NCI-H82 (cell line): ENCODE measurements at places on chromosomes 5 and 9.

GRCh38 chr5:128424646-128425045 is 113.4 kb downstream of the FBN2 start:
- no peak for DNase-seq

DNA sequence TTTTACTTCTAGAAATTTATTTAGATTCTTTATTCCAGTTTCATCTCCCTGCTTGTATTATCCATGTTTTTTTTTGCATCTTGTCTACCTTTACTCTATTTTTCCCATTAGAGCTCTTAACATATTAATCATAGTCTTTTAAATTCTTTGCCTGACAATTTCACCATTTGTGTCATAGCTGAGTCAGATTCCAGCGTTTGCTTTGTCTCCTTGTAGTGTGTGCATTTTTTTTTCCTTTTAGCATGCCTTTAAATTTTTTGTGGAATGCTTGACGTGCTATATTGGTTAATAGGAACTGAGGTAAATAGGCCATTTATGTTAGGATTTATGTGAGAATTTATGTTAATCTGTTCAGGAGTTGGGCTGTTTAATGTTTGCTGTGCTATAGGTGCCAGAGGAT is 41.8 kb upstream of the NFIL3 start:
- DNase-seq: no peak

DNA sequence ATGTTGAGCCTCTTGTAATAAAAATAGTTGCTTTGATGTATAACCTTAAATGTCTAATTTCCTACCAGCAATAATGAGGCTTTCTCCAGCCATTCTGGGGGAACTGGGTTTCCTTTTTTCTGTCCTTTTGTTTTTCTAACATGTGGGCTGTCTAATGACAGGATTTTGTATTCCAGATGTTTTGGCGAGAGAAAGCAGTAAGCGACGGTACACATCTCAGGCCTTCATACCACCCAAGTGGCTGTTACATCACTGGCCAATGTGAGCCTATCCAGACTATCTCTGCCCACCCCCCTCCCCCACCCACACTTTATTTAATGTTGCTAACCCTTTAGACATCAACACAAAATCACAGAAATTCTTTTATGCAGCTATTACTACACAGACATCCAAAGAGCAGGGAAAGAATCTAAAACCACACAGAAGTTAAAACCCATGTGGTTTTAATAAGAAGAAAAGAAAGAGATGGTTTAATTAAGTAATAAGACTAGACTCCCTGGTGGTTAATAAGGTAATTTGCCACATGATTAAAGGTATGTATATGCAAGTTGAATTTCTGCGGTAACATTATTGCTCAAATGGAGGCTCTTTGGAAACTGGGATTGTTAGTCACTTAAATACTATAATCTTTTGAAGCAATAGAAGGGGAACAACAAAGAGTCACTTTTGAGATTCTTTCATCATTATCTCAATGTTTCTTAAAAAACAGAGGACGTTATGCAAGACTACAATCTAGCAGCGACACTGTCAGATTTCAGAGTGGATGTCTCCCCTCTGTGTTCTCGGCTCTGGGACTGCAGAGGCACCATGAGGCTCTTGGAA is 365.1 kb downstream of the ENC1 start:
- DNase-seq: no peak

GRCh38 chr5:5421149-5421960 is 1.1 kb upstream of the ICE1 start:
- peak; percentile 34 for DNase-seq

DNA sequence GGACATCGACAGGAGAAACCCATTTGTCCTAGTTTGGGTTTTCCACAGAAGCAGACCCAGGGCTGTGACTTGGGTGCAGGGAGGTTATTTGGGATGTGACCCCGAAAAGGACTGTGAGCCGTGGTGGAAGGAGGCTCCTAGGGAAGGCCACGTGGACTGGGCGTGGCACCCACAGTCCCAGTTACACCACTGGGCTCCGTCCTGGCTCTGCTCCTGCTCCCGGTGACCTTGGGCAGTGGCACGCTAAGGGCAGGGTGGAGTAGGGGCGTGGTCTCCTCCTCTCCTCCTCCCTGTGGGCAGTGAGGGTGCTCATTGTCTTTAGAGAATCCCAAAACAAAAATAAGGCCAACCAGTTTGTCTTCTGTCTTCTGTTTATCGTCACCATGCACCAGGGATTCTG is 190.1 kb downstream of the GADD45G start:
- no peak for DNase-seq

GRCh38 chr5:6786786-6787495 is 73.7 kb downstream of the TENT4A start:
- no peak for DNase-seq

GRCh38 chr9:84484172-84484571 is 143.6 kb upstream of the SLC28A3 start:
- no peak for DNase-seq

DNA sequence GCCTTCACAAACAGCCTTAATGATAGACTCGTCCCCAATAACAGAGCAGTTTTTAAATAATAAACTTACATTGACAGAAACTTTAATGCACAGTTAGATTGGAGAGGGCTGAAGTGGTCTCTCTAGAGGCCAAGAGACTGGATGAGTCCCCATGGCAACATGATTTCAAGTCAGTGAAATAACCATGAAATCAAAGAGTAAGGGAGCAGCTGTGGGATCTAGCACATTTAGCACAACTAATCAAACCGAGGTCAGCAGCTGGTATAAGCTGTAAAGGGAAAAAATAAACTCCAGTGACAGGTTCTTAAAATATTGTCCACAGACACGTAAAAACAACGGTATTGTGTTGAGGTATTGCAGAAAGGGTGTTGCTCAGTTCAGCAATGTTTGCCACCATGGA is 916.6 kb downstream of the DNAH5 start:
- no peak for DNase-seq

GRCh38 chr9:105405514-105406131 is 42.2 kb upstream of the FSD1L start:
- peak; percentile 97 for DNase-seq

DNA sequence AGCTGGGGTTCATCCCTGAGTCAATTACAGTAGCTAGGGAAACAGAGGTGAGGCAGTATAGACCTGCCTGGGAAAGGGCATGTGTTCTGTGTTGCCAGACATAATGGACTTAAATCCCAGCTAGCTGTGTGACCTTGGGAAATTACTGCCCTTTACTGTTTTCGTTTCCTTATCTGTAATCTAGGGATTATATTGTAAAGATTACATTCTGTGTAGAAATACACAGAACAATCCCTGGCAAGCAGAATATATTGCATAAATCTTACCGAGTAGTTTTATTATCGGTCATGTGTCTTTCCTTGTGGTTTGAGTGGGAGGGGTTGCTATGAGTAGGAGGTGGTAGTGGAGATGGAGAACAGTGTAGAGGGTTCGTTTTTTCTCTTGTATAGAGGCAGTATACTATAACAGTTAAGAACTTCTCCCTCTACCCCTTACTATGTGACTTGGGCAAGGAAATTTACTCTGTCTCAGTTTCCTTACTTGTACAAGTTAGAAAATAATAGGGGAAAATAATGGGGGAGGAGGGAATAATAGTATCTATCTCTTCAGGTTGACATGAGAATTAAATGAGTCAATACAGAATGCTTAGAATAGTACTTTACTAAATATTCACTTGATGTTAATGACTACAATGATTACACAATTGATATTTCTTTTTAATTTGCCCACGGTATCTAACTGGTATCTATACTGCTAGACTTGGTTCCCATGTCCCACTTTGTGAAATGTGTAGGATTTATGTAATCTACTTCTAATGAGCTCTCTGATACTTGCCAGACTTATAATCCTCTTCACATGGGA is 7.1 kb upstream of the DMXL1 start:
- peak; percentile 50 for DNase-seq
